ENCODE measurements at places on chromosomes 5 and 9.
A peak's percentile ranks its signal among the peaks of the same experiment; 100 is the strongest.

GRCh38 chr9:15140051-15140450, 167.0 kb downstream of the TTC39B start:
- DNase-seq: no peak

DNA sequence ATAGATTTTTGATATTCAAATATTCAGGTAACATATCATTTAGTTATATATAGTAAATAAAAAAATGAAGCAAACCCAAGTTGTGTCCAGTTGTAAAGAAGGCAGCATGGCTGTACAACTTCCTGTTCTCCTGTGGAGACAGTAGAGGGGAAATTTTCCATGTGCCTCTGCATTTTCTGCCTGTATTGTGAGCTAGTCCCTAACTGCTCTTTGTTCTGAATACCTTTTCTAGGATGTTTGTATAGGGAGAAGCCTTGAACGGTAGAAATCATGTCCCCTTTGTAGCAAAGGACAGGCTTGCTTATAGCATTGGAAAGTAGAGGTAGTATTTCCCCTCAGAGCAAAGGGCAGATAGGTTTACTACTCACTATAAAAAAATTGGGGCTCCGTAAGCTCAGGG, 13.3 kb upstream of the RPS23 start:
- no peak for DNase-seq

GRCh38 chr9:92934321-92934720, 13.0 kb upstream of the FGD3 start:
- no peak for DNase-seq

DNA sequence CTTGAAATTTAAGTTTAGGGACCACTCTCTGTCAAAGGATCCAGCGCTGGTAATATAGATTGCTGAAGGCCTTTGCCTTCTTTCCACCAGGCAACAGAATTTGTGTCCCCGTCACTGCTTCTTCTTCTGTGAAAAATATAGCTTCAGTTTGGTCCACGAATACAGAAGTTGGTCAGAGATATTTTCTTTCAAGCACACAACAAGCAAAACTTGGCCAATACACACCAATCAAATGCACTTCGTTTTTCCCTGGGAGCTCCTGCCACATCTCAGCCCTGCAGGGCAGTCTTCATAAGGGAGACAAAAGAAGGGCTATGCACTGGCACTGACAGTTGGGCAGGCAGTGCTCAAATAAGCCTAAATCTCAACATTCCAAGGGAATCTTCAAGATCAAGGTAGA, 22.9 kb downstream of the HAVCR2 start:
- DNase-seq: no peak

- no peak for DNase-seq
These were observed 114.3 kb downstream of the CRB2 start for GRCh38 chr9:123470121-123470782.

- no peak for DNase-seq
These were observed 14.0 kb downstream of the SLC6A3 start for GRCh38 chr5:1431021-1431811.

DNA sequence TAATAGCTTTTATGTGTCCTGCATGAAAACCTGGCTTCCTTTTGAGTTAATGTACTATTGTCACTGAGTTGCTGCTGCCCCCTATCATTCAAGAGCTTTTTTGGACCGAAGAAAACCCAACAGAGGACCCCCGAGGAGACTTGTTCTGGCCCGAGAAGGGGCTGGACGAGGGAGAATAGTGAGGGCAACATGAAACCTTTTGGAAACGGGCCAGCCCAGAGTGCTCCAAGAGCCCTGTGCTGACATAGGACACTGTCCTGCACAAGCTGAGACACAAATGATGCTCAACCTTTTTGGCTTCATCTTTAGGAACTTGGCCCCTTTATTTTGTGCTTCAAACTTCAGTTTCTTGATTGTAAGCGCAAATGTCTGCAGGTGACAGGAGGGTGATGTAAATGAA, 4.0 kb upstream of the GADD45G start:
- DNase-seq: no peak

GRCh38 chr5:76556511-76557221, 66.5 kb downstream of the F2RL2 start:
- DNase-seq: no peak

DNA sequence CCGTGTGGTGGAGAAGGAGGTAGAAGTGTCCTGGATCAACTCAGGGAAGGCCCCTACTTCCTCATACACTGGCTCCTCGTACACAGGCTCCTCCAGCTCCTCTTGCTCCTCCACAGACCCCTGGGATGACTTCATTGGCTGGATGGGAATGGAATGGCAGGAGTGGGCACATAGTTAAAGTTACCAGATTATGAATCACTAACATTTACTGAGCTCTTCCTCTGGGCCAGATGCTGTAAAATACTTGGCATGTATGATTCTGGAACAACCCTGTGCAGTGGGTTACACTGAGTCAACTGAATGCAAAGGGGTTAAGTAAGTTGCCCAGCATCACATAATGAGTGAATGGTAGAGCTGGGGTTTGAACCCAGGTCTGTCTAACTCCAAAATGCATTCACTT, 3.1 kb upstream of the FCHSD1 start:
- no peak for DNase-seq

- DNase-seq: peak; percentile 48
These were observed 239.7 kb downstream of the MLLT3 start for GRCh38 chr9:20382460-20383071.

- DNase-seq: peak; percentile 28
These were observed 32.4 kb upstream of the CTNNA1 start for GRCh38 chr5:138720840-138721239.

Measured in DMS153 (cell line).